Hematopoietic multipotent progenitor cell (in vitro differentiated cells): ENCODE measurements at places on chromosomes 3 and 15. TPM values are rescaled to one million over a fixed set of nuclear protein-coding genes. Genes with fewer than 3 reads are reported as not detected.

Gene CAPN3
- total RNA-seq = 3.0 TPM

Gene CGNL1
- total RNA-seq = under 0.01 TPM

Gene USP50
- 0.27 TPM for total RNA-seq

Gene ITIH1
- total RNA-seq = under 0.01 TPM

Gene FGF7
- total RNA-seq = under 0.01 TPM

Gene ROPN1B
- not detected for total RNA-seq

Gene CPNE4
- total RNA-seq = not detected

Gene RLBP1
- total RNA-seq = not detected

Gene EIF4E3
- 8.6 TPM for total RNA-seq

Gene TMOD2
- total RNA-seq = 5.1 TPM

Gene CDCP1
- total RNA-seq = 14.0 TPM

Gene TRIP4
- total RNA-seq = 4.8 TPM

Gene RBP2
- not detected for total RNA-seq

Gene ZPLD1
- total RNA-seq = not detected

Gene UQCRC1
- 397 TPM for total RNA-seq

Gene CDHR4
- 0.27 TPM for total RNA-seq

Gene TLR9
- under 0.01 TPM for total RNA-seq

Gene LCTL
- total RNA-seq = not detected

Gene KBTBD13
- not detected for total RNA-seq

Gene CCR8
- total RNA-seq = not detected

Gene KPNA1
- total RNA-seq = 10.5 TPM

Gene SLCO2A1
- under 0.01 TPM for total RNA-seq

Gene SNTN
- total RNA-seq = not detected

Gene NOX5
- total RNA-seq = under 0.01 TPM

Gene OR5H1
- total RNA-seq = under 0.01 TPM

Gene SMCO1
- total RNA-seq = not detected

Gene GUCA1C
- total RNA-seq = not detected

Gene SEMA6D
- total RNA-seq = under 0.01 TPM

Gene MAGI1
- total RNA-seq = 0.27 TPM

Gene HTR3E
- total RNA-seq = not detected

Gene A4GNT
- total RNA-seq = not detected

Gene ARPIN
- 2.2 TPM for total RNA-seq

Gene CNTN3
- not detected for total RNA-seq

Gene RAF1
- 97.8 TPM for total RNA-seq

Gene HAPLN3
- total RNA-seq = 15.1 TPM

Gene ADAMTSL3
- total RNA-seq = under 0.01 TPM

Gene DAPK2
- total RNA-seq = 0.81 TPM

Gene GPR62
- under 0.01 TPM for total RNA-seq

Gene PP2D1
- not detected for total RNA-seq

Gene VEPH1
- total RNA-seq = 0.27 TPM

Gene GOLGA8J
- total RNA-seq = under 0.01 TPM

Gene KBTBD12
- total RNA-seq = 0.27 TPM

Gene TMCO5A
- not detected for total RNA-seq

Gene NPAP1
- total RNA-seq = under 0.01 TPM

Gene FAM3D
- total RNA-seq = not detected

Gene TRNT1
- total RNA-seq = 14.5 TPM

Gene LSMEM2
- not detected for total RNA-seq
